Left kidney (tissue), 8 donors: ENCODE measurements at places on chromosomes 4 and X. TPM values are rescaled to one million over a fixed set of nuclear protein-coding genes. Genes with fewer than 3 reads are reported as not detected.

SHOX gene
- 0.12 TPM for polyA plus RNA-seq

COL25A1 gene
- polyA plus RNA-seq = 19.6 TPM

HMX1 gene
- polyA plus RNA-seq = not detected

ATP8A1 gene
- 40.0 TPM for polyA plus RNA-seq

ZNF630 gene
- polyA plus RNA-seq = 5.1 TPM
